ENCODE measurements at places on chromosomes 2 and 18.
A peak's percentile ranks its signal among the peaks of the same experiment; 100 is the strongest.

DNA sequence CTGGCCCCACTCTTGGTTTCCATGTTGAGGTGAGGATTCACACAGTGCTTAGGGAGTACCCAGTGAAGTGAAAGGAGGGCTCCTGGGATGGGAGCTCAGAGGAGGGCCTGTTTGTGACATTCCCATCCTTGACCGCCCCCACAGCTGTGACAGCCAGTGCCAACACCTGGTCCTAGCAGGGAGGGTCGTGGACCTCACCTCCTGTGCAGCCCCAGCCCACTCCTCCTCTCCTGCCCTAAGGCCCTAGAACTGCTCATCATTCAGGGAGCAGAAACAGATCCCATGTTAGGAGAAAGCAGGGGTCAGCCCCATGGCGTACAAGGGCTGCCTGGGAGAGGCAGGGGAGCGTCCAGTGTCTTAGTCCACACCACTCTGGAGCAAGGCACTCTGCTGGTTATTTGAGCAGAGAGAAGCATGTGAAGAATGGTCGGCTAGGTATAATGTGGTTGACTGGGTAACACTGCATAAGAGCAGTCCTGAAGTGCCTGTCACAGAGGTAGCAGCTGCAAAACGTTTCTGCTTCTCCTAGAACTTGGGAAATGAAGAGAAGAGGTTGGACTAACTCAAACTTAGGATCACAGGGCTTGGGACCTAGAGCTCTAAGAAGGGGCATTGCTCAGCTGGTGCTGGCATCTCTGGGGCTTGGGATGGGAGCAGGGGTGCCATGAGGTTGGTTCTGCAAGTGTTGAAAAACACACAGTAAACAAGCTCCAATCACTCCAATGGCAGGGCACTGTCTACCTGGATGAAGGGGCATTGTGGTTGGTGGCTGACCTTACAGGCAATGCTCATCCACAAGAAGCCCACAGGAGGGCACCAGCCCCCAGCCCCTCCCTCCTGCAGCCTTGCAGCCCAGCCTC is 55.6 kb downstream of the FAM168B start:
- DNase-seq, result no peak

DNA sequence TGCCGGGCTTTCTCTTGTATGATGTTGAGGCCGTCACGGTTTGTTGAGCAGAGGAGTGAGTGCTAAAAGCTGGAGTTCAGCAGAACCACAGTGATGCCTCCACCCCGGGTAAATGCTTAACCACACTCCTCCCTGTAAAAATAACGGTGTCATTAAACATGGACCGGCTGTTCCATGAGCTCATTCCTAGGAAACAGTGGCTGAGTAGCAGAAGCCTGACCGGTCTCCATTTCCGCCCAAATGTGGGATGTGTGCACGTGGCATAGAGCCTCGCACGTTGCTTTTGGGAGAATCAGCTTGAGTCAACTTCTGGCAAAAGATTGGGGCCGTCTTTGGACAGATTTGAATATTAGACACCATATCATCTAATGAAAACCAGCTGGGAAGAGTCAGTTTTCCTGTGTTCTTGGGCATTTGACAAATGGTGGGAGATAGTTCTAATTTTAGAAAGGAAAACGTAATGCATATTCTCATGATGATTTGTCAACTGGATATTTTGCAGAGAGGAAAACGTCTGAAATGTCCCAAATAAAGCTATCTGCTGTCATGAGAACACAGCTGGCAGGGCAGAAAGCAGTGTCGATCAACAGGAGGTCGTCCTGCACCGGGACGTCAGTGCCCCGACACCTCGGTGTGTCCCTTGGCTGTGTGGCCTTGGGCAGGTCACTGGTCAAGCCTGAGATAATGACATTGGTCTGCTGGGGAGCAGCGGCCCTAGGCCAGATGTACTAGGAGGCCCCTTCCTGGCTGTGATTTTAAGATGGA is 42.4 kb downstream of the LRRFIP1 start:
- peak; percentile 58 for DNase-seq

GRCh38 chr2:148132412-148132811 is 111.5 kb downstream of the MBD5 start:
- no peak for DNase-seq

DNA sequence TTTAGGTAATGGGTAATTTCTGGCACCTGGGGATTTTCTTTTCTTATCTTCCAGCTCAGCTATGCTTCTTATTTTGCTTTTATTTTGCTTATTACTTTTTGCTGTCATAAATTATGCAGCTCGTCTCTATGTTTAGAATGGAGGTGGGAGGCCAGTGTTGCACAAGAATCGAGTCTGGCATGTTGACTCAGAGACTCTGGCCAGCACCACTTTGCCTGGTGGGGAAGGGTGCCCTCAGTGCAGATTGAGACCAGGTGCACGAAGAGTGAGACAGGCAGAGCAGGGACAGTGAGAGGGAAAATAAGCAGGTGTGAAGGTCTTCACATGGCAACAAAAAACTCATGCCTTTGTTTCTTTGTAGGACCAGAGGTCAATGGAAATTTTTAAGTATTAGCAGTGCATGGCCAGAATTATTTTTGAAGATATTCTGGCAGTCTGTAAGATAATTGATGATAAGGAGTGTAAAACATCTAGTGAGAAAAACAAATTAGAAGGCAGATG is 59.2 kb upstream of the SLC5A7 start:
- no peak for DNase-seq

DNA sequence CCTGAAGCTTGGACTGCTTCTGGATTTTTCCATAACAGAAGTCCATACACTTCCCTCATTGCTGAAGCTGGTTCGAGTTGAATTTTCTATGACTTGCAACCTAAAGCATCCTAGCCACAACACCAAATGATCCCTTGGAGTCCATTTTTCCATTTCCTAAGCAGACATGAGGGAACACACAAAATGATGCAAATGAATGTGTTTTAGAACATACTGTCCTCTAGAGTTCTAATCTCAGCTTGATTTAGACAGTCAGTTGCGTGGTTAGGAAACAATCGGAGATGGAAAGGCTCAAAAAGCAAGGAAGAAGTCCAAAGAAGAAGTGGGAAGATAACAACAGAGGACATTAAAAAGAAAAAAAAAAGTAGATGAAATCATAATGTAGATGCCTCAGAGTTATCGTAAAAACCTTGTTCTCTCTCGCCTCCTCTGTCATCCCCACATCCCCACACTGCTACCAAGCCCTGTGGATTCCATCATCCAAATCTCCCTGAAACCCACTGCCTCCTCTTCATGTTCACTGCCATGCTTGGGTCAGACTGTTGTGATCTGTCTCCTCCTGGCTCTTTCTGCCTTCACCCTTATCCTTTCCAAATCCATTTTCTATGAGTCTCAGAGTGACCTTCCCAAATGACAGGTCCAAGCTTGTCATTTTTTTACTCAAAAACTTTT is 58.4 kb downstream of the TMEM247 start:
- DNase-seq, result no peak

All from liver (tissue), 10 donors.